ENCODE measurements at places on chromosomes 7 and 10.

GRCh38 chr10:87608756-87609155 lies 50.9 kb upstream of the PAPSS2 start:
- DNase-seq, result no peak

DNA sequence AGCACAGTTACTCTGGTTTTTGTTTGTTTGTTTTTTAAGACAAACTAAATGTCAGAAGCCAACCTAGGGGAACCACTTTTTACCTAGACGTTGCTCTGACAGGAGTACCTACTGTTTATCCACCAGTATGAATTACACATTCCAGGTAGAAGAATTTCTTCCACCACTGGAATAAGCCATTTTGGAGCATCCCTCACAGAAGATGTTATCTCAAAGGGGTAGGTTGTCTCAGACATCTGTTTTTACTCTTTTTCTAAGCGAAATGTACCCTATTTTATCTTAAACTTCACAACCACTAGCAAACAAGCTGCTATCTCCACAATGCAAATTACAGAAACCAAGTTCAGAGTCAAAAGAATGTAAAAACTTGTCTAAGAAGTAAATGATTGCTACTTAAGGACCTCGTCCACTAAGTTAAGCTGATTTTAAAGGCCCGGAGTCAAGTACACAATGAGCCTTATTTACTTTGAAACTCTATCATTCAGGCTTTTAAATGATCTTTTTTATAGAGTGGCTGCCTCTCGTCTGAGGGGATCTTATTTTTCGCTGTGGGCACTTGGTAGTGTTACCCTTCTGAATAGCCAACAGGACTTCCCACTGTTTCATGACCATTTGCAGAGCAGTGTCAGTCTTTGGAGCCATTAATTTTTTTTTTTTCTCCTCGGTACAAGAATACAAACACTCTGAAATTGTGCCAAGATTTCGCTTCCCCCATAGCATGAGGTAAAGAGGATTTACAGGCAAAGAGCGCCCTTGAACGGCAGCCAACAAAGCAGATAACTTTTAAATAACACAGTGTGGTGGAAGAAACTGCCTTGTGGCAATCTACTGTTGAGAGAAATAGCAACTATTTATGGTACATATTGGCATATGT lies 15.7 kb upstream of the ARMC3 start:
- DNase-seq, result no peak

DNA sequence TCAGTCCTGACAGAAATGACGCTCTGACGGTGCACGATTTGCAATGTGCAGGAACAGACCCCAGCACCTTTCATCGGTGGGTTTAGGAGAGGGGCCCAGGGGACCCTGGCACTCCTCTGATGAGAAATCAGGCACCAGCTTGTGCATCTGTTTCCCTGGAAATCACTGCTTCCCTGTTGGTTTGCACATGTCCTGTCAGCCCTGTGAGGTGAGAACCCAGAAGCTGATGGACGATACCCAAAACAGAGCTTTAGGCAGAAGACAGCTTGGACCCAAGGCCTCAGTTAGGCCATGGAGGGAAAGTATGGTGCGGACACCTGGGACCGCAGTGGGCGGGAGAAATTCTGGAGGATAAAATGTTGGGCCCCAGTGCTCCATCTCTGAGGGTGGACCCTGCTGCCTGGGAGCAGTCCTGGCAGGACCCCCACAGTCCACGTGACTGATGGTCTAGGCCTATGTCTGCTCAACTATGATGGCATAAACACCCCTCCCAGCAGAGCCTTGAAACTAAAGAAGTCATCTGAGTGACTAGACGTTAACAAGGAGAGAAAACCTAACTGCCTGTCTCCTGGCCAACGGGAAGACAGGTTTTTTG lies 242.8 kb downstream of the PTPRN2 start:
- DNase-seq, result no peak

- peak; percentile 53 for DNase-seq
Measured at GRCh38 chr7:154953006-154953684, 49.8 kb downstream of the PAXIP1 start.

DNA sequence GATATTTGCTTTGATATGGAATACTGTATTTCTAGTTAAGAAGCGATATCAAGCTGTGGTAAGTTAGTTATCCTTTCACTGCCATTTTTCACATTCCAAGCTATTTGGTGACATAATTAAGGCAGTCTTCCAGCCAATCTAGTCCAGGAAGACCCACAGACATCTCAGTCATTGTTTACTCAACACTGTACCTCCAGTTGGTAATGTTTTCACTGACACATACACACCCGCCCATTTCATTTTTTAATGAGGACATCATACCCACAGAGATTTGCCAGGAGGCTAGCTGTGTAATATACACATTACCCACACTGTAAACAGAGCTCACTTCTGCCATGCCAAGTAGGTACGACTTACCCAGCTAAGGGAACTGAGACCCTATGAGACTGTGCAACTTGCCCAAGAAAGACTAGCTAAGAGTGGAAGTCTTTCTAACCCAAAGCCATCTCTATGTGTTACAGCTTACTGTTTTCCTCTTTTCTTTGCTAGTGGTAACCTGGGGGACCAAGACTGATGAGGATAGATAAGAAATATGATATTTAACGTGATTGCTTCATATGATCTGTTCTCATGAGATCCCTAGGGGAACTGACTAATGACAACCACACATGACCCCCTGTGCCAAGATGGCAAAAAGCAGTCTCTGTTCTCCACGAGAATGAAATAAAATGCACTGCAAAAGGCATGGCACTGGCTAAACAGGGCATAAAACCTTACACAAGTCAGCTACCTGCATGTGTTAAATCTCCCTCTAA lies 179.0 kb downstream of the DGKI start:
- peak; percentile 90 for DNase-seq

DNA sequence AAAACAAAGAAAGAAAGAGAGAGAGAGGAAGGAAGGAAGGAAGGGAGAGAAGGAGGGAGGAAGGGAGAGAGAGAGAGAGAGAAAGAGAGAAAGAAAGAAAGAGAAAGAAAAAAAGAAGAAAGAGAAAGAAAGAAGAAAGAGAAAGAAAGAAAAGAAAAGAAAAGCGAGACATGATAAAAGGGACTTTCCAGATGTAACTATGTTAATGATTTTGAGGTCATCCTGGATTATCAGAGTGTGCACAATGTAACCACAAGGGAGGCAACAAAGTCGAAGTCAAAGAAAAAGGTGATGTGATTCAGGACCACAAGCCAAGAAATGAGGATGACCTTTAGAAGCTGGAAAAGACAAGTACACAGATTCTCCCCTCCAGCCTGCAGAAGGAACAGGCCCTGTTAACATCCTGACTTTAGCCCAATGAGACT lies 48.9 kb upstream of the PAX2 start:
- no peak for DNase-seq

DNA sequence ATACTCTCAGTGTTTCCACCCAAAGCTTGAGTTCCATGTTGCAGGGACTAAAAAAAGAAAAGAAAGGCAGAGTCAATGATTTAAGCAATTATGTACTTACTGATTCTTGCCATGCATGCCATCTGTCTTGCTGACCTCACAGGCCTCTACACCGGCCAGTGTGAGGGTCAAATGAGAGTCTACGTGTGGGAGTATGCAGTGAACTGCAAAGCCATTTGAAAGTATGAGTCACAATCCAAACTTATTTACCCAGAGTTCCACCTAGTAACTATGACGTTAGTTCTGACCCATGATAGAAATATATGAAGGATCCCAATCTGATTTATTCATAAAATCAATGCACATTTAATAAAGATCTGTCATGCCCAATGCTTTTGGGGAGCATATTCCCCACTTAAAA lies 26.5 kb downstream of the PDE1C start:
- peak; percentile 83 for DNase-seq

- no peak for DNase-seq
Measured at GRCh38 chr10:71045204-71045809, 156.9 kb upstream of the PCBD1 start.

- no peak for DNase-seq
Measured at GRCh38 chr10:16976803-16977202, 152.8 kb downstream of the CUBN start.

DNA sequence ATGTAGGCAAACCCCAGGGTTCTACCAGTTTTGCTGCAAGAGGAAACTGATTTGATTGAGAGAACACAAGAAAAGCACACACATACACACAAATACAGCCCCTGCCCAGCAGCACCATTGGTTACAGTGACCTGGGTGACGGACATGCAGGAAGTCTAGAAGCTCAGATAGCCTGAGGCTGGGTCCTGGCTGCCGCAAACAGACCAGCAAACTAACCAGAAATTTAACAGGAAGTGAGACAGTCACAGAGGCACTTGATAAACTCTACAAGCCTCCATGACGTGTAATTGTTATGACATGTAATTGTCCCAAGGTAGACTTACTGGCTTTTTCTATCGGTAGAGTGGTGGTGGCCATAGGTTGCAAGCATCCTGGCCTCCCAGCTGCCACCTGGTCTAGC lies 58.9 kb downstream of the PRKAR2B start:
- DNase-seq, result peak; percentile 66

DNA sequence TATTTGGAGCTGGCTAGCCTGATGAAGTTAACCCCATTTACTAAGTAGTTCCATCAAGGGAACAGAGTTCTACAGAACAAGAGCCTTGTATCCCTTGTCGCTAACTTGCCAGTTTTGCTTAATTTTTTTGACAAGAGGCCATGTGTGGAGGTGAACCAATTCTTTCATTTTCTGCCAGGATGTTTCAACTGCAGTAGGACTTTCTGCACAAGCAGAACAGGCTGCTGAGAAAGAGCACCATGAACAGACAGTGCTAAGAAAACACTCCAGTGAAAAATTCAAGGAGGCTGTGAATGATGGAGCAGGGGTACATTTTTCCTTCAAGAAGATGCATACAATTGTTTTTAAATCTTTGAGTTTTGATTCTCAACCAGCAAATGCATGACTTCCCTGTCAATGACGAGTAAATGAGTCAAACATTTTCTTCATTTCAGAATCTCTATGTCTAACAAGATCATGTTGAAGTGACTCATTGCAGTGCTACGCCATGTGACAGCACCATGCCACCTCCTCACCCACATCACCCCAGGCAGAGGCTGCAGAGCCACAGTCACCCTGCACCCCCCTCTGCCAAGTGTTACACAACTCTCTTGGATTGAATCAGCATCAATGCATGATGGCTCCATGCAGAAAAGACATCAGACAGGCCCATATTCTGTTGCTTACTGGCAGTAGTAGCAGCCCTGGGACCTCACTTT lies 193.1 kb downstream of the COBL start:
- DNase-seq, result peak; percentile 96

DNA sequence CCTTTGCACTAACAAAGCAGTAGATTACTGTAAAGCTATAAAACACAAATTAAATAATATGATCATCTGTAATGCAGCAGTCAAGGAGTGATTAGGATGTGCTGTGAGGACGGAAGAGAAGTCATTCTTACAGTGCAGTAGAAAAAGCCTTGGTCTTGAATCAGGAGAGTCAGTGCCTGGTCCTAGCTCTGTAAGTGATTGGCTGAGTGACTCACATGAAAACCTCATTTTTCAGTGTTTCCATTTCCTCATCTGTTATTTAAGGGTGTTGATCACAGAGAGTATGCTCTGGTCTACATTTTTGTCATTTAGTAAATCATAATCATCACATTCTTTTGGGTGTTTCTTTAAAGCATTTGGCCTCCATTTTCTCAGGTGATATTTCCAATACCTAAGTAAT lies 717.8 kb downstream of the LRMDA start:
- no peak for DNase-seq

- no peak for DNase-seq
Measured at GRCh38 chr10:59082249-59082648, 94.2 kb upstream of the PHYHIPL start.

GRCh38 chr7:158407581-158408317 lies 179.9 kb downstream of the PTPRN2 start:
- DNase-seq, result peak; percentile 71

DNA sequence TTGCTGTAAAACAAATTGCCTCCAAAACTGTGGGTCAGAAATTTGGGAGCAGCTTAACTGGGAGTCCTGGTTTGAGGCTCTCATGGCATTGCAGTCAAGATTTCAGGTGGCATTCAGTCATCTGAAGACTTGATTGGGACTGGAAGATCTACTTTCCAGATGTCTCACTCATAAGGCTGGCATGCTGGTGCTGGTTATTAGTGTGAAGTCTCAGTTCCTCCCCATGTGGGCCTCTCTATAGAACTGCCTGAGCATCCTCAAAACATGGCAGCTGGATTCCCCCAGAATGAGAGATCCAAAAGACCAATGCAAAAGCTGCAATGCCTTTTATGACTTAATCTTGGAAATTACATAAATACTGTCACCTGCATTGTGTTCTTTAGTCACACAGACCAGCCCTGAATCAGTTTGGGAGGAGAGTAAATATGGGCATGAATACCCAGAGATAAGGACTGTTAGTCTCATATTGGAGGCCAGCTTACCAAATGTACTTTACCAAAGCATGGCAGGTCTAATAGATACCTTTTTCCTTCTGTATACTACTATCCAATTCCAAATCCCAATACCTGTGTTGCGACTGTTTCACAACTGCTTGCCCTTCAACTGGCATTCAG lies 6.5 kb upstream of the HERPUD2 start:
- DNase-seq, result no peak

DNA sequence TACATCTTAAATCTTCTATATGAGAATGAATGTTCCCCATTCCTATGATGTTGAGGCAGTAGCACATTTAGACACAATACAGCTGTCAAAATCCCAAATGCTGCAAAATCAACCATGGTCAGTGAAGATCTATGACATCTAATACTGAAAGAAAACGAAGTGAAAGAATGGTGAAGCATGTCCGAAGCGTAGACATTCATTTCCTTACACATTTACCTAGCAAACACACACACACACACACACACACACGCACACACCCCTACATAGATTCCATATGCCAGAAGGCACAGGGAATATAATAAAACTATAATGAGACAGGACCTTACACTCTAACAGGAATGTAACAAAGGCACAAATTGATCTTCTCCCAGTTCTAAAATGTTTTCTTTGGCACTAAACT lies 32.5 kb downstream of the CCDC6 start:
- DNase-seq, result no peak

- DNase-seq, result no peak
Measured at GRCh38 chr10:4234661-4235060, 449.7 kb upstream of the KLF6 start.

DNA sequence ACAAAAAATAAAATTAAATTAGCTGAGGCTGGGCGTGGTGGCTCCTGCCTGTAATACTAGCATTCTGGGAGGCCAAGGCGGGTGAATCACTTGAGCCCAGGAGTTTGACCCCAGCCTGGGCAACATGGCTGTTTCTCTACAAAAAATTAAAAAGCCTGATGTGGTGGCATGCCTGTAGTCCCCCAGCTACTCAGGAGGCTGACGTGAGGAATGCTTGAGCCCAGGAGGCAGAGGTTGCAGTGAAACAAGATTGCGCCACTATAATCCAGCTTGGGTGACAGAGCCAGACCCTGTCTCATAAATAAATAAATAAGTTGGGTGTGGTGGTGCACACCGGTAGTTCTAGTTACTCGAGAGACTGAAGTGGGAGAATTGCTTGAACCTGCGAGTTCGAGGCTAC lies 65.1 kb downstream of the GNA12 start:
- peak; percentile 11 for DNase-seq

GRCh38 chr7:139846297-139846696 lies 17.2 kb downstream of the TBXAS1 start:
- no peak for DNase-seq

GRCh38 chr7:4202154-4202736 lies 479.9 kb upstream of the FOXK1 start:
- no peak for DNase-seq
